ENCODE measurements at places on chromosomes 2 and 18.

DNA sequence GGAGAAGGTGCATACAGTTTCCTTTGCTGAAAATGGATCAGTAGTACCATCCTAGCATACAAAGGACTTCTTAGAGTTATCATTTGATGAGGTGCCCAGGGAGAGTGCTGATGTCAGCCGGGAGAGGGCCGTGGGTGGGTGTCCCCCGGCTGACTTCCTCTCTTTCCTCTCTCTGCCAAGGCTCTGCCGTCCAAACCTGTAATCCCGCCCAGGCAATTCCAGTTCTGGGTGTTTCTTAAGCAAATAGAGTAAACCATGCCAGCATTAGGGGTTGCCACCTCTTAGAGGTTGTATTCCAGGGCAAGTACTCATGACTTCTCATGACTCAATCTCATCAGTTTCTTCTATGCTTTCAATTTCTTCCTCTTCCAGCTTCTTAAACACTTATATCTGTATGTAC, 117.2 kb downstream of the GATA6 start:
- H3K27ac ChIP-seq = no peak overlapping the region
- no peak overlapping the region for H3K4me3 ChIP-seq
- peaks cover 8% of the 10 kb centered on the region for H3K4me1 ChIP-seq
- H3K36me3 ChIP-seq = peaks cover 4% of the 10 kb centered on the region

- no peak overlapping the region for H3K4me3 ChIP-seq
- DNase-seq = no peak
- H3K36me3 ChIP-seq = no peaks in the 10 kb centered on the region
- peaks cover 7% of the 10 kb centered on the region for H3K27me3 ChIP-seq
- H3K27ac ChIP-seq = no peak overlapping the region
Measured at GRCh38 chr18:9884532-9885140, 1.1 kb upstream of the TXNDC2 start.

GRCh38 chr18:33606621-33607020, 28.6 kb downstream of the ASXL3 start:
- no peak overlapping the region for H3K4me3 ChIP-seq
- H3K27ac ChIP-seq = no peak overlapping the region
- no peak for DNase-seq
- peaks cover 26% of the 10 kb centered on the region for H3K4me1 ChIP-seq
- H3K36me3 ChIP-seq = peaks cover 4% of the 10 kb centered on the region

DNA sequence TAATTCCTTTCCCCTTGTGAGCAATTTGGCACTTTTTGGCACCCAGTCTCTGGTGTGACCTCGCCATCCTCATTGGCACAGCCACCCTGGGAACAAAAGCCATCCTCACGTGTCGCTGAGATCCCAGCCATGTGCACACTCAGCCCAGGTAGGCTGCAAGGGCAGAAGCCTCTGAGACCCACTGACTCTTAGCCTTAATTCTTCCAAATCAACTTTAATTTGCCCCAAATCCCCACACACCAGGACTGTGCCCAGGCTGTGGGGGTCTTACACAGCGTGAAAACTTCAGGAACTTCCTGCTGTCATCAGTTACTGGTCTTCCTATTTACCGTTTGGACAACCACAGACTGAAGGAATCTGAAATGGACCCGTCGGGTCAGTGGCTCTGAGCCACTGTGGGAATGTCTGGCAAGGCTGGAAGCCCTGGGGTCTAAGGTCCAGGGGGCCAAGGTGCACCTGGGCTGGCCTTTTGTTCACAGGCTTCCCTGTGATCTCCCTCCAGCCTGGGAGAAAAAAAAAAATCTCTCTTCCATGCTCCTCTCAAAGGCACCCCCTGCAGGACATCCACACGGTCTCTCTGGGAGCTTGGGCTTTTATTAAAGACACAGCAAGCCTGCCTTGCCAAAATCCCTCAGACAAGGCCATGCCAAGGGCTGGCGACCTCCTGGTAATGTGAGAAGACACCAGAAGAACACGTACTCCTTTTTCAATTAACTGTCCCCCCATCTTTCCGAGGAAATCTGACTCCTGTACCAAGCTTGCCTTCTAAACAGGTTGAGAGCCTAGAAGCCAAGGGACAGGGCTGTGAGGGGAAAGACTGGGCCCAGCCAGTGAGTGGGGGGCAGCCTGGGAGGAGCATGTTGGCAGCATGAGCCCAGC, 42.1 kb upstream of the LAPTM4A start:
- no peak overlapping the region for H3K4me3 ChIP-seq
- DNase-seq = no peak
- peaks cover 46% of the 10 kb centered on the region for H3K4me1 ChIP-seq
- H3K27me3 ChIP-seq = peaks cover 3% of the 10 kb centered on the region
- H3K36me3 ChIP-seq = no peaks in the 10 kb centered on the region

- no peaks in the 10 kb centered on the region for H3K36me3 ChIP-seq
- DNase-seq = no peak
- H3K4me3 ChIP-seq = no peak overlapping the region
- H3K27me3 ChIP-seq = no peaks in the 10 kb centered on the region
Measured at GRCh38 chr2:180644709-180645108, 335.7 kb upstream of the UBE2E3 start.

DNA sequence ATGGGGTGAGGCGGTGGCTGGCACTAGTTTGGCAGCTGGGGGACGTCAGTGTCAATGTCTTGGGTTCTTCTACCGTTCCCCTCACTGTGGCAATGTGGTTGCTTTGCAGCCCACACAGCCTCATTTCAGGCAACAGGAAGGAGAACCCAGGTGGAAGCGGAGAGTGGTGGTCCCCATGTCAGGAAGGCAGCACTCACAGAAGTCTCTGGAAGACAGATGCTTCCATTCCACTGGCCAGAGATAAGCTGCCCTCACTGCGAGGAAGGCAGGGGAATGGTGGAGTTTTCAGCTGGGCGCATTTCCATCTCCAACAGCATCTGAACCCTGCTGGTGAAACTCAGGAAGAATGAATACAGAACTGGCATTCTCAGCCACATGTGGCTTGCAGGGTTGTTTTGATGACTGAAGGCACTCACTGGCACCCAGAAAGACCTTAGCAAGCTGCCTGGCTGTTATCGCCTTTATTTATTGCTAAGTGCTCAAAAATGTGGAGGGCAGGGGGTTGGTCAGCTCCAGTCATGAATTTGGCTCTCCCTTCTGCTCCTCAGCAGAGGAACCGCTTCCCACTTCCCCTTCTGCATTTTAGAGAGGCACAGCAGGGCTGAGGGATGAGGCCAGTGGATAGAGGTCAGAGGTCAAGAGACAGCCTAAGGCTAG, 19.4 kb downstream of the KCNIP3 start:
- H3K27ac ChIP-seq = no peak overlapping the region
- H3K36me3 ChIP-seq = no peaks in the 10 kb centered on the region
- DNase-seq = no peak
- peaks cover 5% of the 10 kb centered on the region for H3K27me3 ChIP-seq
- H3K4me3 ChIP-seq = peak overlapping the region; percentile 47

- H3K4me1 ChIP-seq = no peaks in the 10 kb centered on the region
- peaks cover 31% of the 10 kb centered on the region for H3K27me3 ChIP-seq
- peak overlapping the region; percentile 86 for H3K4me3 ChIP-seq
Measured at GRCh38 chr18:45775241-45775676, 50.2 kb upstream of the SIGLEC15 start.

GRCh38 chr2:18490901-18491300, 69.6 kb downstream of the RDH14 start:
- no peak for DNase-seq
- H3K27me3 ChIP-seq = peaks cover 38% of the 10 kb centered on the region
- peaks cover 15% of the 10 kb centered on the region for H3K4me1 ChIP-seq
- H3K36me3 ChIP-seq = no peaks in the 10 kb centered on the region

DNA sequence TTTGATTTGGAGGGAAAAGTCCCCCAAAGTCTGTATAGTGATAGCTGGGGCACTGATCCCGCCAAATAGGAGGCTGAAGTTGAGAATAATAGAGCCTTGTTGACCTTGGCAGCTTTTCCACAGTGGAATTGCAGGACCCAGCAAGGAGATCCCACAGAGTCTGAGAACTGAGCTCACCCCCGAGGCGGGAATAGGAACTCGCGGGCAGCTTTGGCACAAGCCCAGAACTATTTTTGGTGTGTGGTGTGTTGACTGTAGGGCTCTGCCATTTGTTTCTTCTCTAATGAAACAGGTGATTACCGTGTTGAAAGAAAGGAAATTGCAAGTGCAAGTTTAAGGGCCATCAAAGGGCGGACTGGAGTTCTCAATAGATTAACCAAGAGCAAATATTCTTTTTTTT, 34.0 kb downstream of the SH3RF3 start:
- no peak for DNase-seq
- no peak overlapping the region for H3K4me3 ChIP-seq
- H3K36me3 ChIP-seq = no peaks in the 10 kb centered on the region

DNA sequence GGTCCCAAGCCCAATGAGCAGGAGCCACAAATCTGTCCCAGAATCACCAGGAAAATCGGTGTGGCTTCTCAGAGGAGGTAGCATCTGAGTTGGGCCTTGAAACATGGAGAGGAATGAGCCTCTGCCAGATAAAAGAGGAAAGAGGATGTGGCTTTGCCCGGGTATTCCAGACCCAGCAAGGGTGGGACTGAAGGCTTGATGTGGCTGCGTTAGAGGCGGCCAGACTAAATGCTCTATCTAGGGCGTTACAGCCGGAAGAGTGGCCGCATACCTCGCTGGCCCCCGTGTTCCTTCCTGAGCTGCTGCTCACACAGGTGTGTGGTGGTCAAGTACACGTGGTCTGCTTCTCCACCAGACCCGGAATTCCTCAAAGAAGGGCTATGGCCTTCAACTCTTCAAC, 33.9 kb upstream of the POMC start:
- H3K36me3 ChIP-seq = no peaks in the 10 kb centered on the region
- no peaks in the 10 kb centered on the region for H3K27me3 ChIP-seq
- DNase-seq = no peak
- no peak overlapping the region for H3K4me3 ChIP-seq

- peaks cover 7% of the 10 kb centered on the region for H3K36me3 ChIP-seq
- H3K27me3 ChIP-seq = no peaks in the 10 kb centered on the region
- no peak overlapping the region for H3K27ac ChIP-seq
- no peak for DNase-seq
- H3K4me3 ChIP-seq = no peak overlapping the region
Measured at GRCh38 chr2:191321861-191322662, 76.9 kb downstream of the MYO1B start.

DNA sequence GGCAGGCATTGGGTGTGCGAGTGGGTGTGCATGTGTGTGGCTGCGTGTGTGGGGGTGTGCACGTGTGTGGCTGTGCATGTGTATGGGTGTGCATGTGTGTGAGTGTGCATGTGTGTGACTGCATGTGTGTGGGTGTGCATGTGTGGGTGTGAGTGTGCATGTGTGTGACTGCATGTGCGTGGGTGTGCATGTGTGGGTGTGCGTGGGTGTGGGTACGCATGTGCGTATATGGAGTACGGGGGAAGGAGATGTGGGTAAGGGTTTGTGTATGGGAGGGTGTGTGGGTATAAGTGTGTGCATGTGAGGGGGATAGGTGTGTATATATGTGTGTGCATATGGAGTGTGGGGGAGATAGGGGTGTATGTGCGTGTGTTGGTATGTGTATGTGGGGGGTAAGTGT, 136.4 kb downstream of the FAM210A start:
- H3K4me3 ChIP-seq = no peak overlapping the region
- no peaks in the 10 kb centered on the region for H3K36me3 ChIP-seq
- H3K4me1 ChIP-seq = no peaks in the 10 kb centered on the region
- H3K27me3 ChIP-seq = no peaks in the 10 kb centered on the region
- no peak overlapping the region for H3K27ac ChIP-seq

DNA sequence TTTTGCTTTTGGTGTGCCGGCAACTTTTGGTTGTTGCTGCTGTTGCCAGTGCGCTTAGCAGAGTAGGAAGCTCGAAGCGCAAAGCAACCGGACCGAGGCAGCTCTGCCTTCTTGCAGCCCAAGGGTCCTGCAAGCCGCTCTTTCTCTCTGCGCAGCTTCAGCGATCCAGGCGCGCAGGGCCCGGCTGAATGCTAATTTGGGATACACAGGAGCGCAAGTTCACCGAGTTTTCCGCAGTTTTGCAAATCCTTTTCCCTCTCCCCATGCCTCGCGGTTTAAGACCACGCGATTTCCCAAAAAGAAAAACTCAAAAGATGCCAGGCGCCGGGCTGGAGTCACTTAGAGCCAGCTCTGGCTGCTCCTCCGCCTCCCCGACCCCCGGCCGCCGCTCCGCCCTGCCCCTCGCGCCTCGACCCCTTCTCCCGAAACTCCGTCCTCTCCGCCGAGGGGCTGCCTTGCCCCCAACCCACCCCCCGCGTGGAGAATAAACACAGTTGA, 13.5 kb upstream of the SIX3 start:
- no peak for DNase-seq
- H3K4me3 ChIP-seq = peak overlapping the region; percentile 63
- peaks cover 12% of the 10 kb centered on the region for H3K4me1 ChIP-seq
- H3K36me3 ChIP-seq = no peaks in the 10 kb centered on the region

DNA sequence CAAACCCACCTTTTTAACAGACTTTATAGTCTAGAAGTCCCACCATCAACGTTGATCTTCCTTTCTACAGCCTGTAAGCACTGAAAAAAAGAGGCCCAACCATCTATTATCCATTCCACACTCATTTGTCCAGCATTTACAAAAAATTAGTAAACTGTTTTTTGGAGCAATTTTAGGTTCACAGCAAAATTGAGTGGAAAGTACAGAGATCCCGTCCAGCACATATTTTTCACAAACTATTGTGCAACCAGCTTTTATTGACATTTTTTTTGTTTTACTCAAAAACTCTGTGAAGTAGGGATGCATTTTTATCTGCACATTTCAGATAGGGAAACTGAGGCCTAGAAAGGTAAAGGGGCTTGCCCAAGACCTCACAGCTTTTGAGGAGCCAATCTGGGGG, 68.6 kb downstream of the TNP1 start:
- peaks cover 18% of the 10 kb centered on the region for H3K4me1 ChIP-seq
- H3K27me3 ChIP-seq = no peaks in the 10 kb centered on the region
- H3K36me3 ChIP-seq = no peaks in the 10 kb centered on the region
- no peak overlapping the region for H3K4me3 ChIP-seq
- no peak overlapping the region for H3K27ac ChIP-seq

GRCh38 chr18:25594351-25594750, 242.4 kb upstream of the ZNF521 start:
- peaks cover 7% of the 10 kb centered on the region for H3K4me1 ChIP-seq
- H3K4me3 ChIP-seq = no peak overlapping the region
- H3K27me3 ChIP-seq = no peaks in the 10 kb centered on the region
- H3K27ac ChIP-seq = no peak overlapping the region

GRCh38 chr18:64116571-64117175, 32.2 kb downstream of the LINC00305 start:
- no peaks in the 10 kb centered on the region for H3K36me3 ChIP-seq
- H3K4me1 ChIP-seq = no peaks in the 10 kb centered on the region
- H3K27ac ChIP-seq = no peak overlapping the region
- H3K27me3 ChIP-seq = no peaks in the 10 kb centered on the region
- DNase-seq = no peak
- no peak overlapping the region for H3K4me3 ChIP-seq

- peaks cover 16% of the 10 kb centered on the region for H3K36me3 ChIP-seq
- peaks cover 7% of the 10 kb centered on the region for H3K4me1 ChIP-seq
- H3K4me3 ChIP-seq = no peak overlapping the region
- no peak for DNase-seq
- peak overlapping the region; percentile 21 for H3K27ac ChIP-seq
Measured at GRCh38 chr2:171318463-171318934, 115.3 kb downstream of the METTL8 start.

DNA sequence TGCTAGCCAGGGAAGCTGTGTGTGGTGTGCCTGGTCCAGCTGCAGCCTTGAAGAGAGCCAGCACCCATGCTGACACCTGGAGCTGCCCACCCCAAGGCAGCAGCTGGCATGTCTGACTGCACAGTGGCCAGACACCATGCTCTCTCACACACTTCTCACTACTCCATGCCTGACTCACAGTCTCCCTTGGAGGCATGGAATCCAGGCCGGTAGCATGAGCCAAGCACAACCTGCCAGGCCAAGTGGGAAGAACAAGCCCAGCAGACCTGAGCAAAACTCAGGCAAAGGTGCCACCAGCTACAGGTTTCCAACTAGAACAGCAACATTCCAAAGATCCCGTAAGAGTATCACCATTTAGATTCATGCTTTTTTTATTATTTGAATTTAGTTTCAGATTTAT, 625.3 kb upstream of the LRRTM4 start:
- no peak overlapping the region for H3K4me3 ChIP-seq
- no peaks in the 10 kb centered on the region for H3K4me1 ChIP-seq
- H3K27ac ChIP-seq = no peak overlapping the region
- DNase-seq = no peak
- H3K27me3 ChIP-seq = no peaks in the 10 kb centered on the region
